LHCN-M2 (cell line): ENCODE measurements at places on chromosomes 7 and 10. TPM values are rescaled to one million over a fixed set of nuclear protein-coding genes. Genes with fewer than 3 reads are reported as not detected.

Gene BCCIP
- 66.9 and 68.1 TPM in 2 replicates for total RNA-seq

Gene PRLHR
- not detected in 2 replicates for total RNA-seq

Gene ELFN1
- not detected in 2 replicates for total RNA-seq

Gene HOXA5
- total RNA-seq, result 8.6 and 9.4 TPM in 2 replicates

Gene ORC5
- 32.6 and 33.7 TPM in 2 replicates for total RNA-seq

Gene TOMM7
- 80.2 and 85.7 TPM in 2 replicates for total RNA-seq

Gene CACUL1
- 21.3 and 24.8 TPM in 2 replicates for total RNA-seq

Gene NRG3
- not detected in 2 replicates for total RNA-seq

GRCh38 chr7:17495655-17496394 lies 197.4 kb downstream of the AHR start:
- DNase-seq, result peak; percentile 30

GRCh38 chr10:4214908-4215307 lies 429.9 kb upstream of the KLF6 start:
- DNase-seq, result no peak

DNA sequence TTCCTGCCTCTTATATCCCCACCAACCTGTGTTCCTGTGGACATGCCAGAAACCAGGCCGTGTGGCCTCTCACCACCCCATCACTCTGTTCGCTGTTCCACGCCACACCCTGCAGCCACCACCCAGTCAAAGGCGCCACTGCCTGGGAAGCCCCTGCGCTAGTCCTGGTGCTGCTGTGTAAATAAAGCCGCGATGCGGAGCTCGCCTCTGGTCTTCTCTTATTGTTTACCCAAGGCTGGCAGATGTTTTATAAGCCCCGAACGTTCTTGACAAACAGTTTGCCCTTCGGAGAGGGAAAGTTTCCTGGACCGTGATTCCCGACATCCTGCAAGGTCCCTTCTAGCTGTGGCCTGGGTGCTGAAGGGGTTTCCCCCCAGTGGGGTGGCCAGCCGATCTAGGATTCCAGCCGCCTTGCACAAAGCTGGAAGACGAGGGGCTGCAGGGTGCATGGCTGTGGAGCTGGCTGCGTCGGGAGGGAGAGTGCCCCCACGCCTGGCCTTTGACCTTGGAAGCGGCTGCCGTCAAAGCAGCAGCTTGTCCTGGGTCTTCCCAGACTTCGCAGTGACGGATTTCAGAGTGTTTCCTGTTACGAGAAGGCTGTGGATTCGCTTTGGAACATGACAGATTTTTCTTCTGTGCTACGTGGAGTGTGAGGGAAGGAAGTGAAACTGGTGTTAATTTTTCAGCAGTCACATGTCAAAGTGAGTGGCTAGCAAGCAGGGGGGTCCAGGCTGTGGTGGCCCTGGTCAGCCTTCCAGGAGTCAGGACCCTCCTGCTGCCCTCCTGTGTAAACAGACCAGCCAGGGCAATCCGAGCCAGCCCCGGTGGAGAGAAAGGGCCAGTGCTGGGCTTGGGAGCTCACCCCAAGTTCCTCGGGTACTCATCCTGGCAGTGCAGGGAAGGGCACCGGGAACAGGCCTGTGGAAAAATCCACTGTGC lies 61.6 kb downstream of the LHPP start:
- DNase-seq, result no peak

DNA sequence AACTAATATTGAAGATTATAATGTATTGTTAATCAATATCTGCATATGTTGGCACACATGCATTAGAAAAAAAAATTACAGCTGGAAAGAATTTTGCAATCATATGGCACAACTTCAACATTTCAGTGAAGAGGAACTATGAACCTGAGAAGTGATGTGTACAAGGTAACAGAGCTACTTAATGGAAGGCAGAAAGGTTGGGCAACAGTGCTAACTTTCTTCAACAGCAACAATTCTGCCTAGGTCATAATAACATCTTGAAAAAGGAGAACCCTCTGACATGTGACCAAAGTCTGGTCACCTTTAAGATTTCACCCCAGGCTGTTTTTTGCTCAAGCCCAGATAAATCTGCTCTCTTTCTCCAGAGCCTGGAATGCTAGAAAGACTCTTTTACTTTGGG lies 47.9 kb upstream of the SKAP2 start:
- DNase-seq, result no peak

DNA sequence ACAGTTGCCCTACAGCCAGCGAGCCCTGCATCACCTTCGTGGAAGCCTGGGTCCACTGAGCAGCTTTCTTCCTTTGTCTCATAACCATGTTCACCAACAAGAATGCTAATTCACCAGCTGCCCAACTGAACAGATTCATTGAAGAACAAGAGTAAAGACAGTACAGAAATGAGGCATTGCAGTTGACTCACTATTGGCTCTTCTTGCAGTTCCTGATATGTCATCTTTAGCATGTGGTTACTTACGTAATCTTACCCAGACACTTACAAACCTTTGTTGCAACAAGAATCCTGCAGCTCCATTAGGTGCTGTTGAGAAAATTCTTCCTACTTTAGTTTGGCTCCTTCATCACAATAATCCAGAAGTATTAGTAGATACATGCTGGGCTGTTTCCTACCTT lies 174.0 kb upstream of the TPK1 start:
- DNase-seq, result no peak

- peak; percentile 71 for DNase-seq
Measured at GRCh38 chr10:28592953-28593352, 60.0 kb downstream of the WAC start.
